ENCODE measurements at places on chromosomes 13 and 19.

GRCh38 chr19:18529782-18530181, 7.9 kb upstream of the ELL start:
- no peak for DNase-seq

DNA sequence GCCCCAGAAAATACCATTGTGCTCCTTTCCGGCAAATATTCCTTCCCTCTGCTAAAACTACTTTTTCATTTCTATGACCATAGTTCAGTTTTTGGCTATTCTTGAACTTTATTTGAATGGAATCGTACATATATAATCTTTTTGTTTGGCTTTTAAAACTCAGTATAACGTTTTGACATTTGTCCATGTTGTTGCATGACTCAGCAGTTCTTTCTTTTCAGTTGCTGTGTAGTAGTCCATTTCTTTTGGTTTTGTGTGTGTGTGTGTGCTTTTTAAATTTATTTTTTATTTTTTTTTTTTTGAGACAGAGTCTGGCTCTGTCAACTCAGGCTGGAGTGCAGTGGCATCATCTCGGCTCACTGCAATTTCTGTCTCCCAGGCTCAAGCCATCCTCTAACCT, 35.0 kb downstream of the ITM2B start:
- DNase-seq: no peak

DNA sequence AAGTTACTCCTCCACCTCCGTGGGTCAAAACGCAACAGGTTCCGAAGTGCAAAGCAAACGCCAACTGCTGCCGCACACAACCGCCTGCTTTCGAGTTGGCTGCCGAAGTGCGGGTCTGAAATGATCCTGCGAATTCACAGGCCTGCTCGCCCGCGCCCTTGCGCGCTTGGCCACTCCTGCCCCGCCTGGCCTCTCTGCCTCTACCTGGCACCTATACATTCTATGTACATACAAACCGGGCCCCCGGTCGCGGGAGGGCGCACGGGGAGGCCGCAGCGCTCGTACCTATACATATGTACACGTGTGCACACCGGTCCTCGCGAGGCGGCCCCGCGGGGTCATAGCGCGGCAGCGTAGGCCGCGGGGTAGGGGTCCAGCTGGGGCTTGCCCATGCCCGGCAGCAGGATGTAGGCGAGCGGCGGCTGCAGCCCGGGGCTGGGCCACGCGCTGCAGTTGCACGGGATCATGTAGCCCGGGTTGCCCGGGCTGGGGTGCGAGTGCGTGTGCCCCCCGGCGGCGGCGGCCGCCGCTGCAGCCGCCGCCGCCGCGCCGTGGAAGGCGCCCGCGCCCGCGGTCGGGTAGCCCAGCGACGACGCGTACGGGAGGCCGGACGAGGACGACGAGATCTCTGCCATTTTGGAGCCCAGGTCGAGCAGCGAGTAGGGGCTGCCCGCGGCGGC, 1.3 kb downstream of the SOX21 start:
- peak; percentile 87 for DNase-seq

- DNase-seq: no peak
Observed at GRCh38 chr13:45691667-45692066, 10.5 kb upstream of the CBY2 start.

- DNase-seq: no peak
Observed at GRCh38 chr13:111388851-111389500, 68.5 kb downstream of the TEX29 start.

DNA sequence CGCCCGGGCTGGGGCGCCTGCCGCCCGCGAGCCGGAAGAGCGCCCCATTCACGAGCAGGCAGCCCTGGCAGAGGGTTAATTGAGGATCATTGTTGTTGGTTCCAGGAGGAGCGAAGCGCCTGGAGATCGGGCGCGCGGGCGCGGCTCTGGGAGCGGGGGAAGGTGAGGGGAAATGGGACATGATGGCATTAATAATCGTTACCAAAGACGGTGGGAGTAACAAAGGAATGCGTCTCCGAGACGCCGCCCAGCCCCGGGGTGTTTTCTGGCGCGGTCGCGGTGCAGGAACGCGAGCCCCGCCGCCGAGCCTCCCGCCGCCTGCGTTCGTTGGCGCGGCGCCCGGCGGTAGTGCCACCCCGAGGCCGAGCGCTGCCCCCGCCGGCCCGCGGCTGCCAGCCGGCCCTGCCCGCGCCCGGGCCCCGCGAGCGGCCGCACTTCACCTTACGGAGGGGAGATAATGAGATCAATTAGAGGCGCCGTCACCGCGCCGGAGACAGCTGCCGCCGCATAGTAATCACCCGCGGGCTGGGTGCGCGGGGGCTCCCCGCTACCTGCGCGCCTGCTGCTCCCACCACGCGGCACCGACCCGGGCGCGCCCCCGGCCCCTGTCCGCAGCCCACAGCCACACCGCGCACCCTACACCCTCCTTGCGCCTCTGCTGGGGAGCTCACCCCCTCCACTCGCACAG, 2.8 kb downstream of the ZNF536 start:
- no peak for DNase-seq
